Stomach (tissue), 19 donors: ENCODE measurements at places on chromosomes 7 and 10.

DNA sequence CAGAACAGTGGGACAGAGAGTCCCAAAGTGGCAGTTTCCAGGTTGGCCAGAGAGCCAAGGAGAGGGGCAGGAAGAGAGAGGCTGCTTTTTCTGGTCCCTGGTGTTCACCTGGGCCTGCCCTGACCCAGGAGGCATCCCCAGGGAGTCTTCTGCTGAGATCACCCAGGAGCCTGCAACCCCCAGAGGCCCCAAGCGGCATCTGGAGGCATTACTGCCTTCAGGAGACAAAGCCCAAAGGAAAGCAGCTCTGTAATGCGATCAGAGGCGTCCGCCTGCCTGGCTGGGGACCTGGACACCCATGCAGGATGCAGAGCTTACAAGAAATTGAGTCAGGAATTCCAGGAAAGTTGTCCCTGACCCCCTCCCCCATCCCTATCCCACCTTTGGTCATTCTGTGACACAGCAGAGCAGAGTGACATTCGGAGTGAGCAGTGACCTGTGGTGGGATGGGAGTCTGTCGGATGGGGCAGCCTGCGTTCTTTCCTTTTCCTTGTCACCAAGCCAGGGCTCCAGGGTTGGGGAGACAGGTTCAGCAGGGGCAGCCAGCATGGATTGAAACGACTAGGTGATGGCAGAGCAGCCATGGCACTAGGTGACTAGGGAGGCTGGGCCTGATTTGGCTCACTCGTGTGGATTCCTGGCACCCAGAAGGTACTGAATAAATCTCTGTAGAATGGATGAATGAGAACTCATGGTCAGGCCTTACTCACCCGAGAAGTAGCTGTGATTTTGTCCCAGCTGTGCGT lies 10.4 kb downstream of the UNC5B start:
- DNase-seq, result peak; percentile 18
- H3K4me1 ChIP-seq, result peaks cover 7% of the 10 kb centered on the region
- no peaks in the 10 kb centered on the region for H3K36me3 ChIP-seq
- H3K27ac ChIP-seq, result no peak overlapping the region
- H3K4me3 ChIP-seq, result no peak overlapping the region
- peaks cover 1% of the 10 kb centered on the region for H3K27me3 ChIP-seq

DNA sequence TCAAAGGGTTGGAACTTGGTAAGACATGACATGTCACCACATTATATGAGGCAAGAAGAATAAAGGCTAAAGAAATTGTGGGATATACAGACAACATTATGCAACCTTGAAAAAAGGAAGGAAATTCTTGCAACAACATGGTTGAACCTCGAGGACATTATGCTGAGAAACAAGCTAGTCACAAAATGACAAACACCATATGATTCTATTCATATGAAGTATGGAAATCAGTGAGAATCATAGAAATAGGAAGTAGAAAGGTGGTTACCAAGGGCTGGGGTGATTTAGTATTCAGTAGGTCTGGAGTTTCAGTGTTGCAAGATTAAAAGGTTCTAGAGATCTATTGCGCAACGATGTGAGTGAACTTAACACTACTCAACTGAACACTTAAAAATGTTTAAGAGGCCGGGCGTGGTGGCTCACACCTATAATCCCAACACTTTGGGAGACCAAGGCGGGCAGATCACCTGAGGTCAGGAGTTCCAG lies 126.9 kb upstream of the TBX20 start:
- H3K27ac ChIP-seq, result no peak overlapping the region
- H3K36me3 ChIP-seq, result no peaks in the 10 kb centered on the region
- no peak overlapping the region for H3K4me3 ChIP-seq
- H3K4me1 ChIP-seq, result no peaks in the 10 kb centered on the region

- H3K4me3 ChIP-seq, result no peak overlapping the region
- no peaks in the 10 kb centered on the region for H3K4me1 ChIP-seq
- no peaks in the 10 kb centered on the region for H3K36me3 ChIP-seq
- no peak for DNase-seq
Measured at GRCh38 chr7:44251269-44251668, 50.5 kb downstream of the YKT6 start.

DNA sequence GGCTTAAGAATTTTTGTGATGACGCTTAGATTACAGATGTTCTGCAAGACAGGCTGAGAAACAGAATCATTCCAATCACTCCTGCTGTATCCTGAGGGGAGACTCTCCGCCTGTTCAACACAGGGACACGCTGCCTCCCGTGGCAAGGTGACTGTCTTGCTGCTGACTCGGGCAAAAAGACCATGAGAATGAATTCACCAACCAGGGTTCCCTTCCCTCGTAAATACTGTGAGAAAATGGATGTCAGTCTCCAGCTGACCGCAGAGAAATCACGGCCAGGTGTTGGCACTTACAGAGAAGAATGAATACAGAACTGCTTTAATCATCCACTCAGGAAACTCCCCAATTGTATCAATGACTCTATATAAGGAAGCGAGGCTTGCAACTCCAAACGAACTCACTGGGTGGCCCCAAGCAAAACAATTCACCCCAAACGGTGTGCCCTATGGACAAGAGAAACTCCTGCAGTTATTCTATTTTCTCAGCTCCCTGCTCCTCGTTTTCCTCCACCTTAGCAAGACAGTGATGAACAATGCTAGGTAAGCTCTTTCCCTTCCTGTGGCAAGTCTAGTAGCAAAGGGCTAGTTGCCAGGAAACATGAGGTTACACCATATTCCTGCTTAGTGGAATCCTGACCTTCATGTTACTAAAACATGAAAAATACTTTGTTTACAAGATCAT lies 22.8 kb downstream of the GNA12 start:
- no peak for DNase-seq
- H3K27me3 ChIP-seq, result no peaks in the 10 kb centered on the region
- H3K4me3 ChIP-seq, result no peak overlapping the region
